ENCODE measurements at places on chromosomes 5 and 9.

- no peak for DNase-seq
These were observed at the start of gene ASTN2 for GRCh38 chr9:117414906-117415331. TSS of gene ASTN2 (minus strand) at chr9:117415057. CDS start at chr9:117414938, 119 bp downstream.

DNA sequence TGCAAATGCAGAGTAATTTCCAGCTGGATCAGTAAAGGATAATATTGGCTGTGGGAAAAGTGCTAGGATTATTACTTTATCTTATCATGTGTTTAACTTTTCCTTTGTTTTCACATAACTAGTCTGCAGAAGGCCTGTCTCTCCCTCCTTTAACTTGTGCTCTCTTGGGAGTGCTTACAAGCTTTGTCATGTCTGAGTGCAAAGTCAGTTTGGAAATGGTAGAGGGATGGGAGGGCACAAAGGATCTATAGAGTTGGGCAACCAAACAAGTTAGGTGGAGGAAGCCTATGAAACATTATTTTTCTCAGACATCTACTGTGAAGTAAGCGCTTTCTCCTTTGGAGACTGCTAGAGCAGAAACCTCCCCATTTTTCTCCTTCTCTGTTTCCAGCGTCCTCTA lies 308.8 kb downstream of the ARHGAP26 start:
- DNase-seq: no peak

- DNase-seq: no peak
These were observed 439.0 kb downstream of the ENC1 start for GRCh38 chr5:74201334-74202081.

- DNase-seq: no peak
These were observed 9.3 kb downstream of the TMEM245 start for GRCh38 chr9:109110329-109111021.

GRCh38 chr5:75622564-75622963 lies 11.3 kb downstream of the ANKDD1B start:
- DNase-seq: no peak

GRCh38 chr9:108130905-108131304 lies 641.3 kb upstream of the KLF4 start:
- no peak for DNase-seq

DNA sequence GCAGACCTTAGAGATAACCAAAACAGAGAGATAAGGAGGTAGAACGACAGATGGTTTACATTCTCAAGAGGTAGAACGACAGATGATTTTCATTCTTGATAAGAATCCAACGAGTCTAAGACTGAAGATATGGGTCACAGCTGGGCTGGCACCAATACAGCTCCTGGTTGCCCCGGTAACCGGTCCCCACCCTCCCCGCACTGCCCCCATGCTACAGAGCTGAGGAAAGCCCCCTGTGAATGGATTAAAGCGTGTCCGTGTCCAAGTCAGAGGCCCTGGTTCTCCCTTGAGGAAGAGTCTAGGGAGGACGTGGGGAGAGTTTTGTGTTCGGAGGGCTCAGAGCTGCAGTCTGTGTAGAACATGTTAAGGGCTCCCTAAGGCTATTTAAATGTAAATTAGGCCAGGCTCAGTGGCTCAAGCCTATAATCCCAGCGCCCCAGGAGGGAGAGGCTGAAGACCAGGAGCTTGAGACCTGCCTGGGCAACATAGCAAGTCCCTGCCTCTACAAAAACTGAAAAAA lies 8.1 kb downstream of the IDNK start:
- no peak for DNase-seq

GRCh38 chr5:464843-465590 lies 22.0 kb downstream of the EXOC3 start:
- peak; percentile 66 for DNase-seq

GRCh38 chr5:163407034-163407655 lies 30.2 kb upstream of the CCNG1 start:
- DNase-seq: no peak

Measured in coronary artery (tissue), 2 donors.